ENCODE measurements at places on chromosomes 16 and 17.

- peak; percentile 78 for DNase-seq
These were observed 34.4 kb downstream of the WWP2 start for GRCh38 chr16:69796285-69797118.

GRCh38 chr16:57185446-57185944 lies 344 bp downstream of the PSME3IP1 start:
- DNase-seq = no peak

- DNase-seq = no peak
These were observed 2.0 kb downstream of the SOCS3 start for GRCh38 chr17:78357672-78358537.

- no peak for DNase-seq
These were observed 58.4 kb downstream of the USP43 start for GRCh38 chr17:9703781-9704082.

DNA sequence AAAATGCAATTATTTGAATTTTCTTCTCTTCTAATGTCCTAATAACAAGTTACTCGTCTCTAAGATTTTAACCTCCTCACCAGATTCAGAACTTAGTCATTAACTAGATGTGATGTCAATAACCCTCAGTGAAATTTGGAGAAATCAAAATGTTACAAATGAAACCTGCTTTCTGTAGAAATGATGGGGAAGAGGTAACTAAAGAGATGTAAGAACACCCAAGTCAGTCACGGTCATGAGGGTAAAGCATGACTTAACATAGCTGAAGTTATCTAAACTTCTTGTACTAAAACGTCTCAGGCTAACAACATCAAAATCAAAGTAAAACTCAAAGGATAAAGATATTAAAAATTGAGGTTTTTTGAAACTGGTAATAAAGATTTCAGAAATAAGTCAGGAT lies 9.7 kb downstream of the RNFT1 start:
- DNase-seq = no peak

- DNase-seq = no peak
These were observed 6.0 kb downstream of the CDK5R1 start for GRCh38 chr17:32492648-32493289.

DNA sequence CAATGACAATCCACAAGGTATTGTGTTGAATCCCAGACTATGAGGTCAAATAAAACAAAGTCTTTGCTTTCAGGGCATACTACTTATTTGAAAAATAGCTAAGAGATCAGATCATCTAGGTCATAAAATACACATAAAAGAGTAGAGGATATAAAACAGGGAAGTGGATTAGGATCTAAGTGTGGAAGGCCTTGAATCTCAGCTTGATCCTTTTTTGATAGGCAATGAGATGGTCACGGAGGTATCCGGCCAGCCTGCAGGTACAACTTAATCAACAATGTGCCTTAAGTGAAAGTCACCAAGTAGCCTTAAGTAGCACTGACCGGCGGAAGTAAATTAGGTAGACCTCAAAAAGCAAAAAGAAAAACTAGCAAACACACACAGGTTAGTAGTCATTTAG lies 901.7 kb downstream of the KCNJ2 start:
- no peak for DNase-seq

DNA sequence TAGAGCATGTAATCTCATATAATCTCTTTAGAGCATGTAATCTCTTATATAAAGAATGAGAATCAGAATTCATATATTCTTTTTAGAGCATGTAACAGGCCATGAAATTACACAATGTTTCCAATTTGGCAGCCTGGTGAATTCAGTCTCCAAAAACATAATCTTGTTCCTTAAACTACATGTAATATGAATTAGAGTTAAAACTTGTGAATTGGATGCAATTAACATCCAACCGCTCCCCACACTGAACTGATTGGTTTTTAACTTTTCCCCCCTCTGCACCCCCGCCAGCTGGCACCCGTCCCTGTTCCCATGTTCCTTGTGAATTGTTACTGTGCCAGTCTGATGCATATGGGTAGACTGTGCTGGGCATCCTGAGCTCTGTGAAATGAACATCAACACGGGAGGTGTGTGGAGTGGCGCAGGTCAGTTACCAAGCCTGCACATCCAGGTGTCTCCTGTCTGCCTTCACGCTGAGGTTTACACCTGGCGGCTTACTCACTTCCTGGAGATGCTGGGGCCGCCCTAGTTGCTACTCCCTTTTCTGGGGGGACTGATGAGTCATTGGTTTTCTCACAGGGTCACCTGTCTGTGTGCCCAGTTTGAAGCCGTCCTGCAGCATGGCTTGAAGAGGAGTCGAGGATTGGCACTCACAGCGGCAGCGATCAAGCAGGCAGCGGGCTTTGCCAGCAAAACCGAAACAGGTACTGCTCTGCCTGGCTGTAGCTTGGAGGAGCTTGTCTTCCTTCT lies 50.4 kb downstream of the SNX29 start:
- DNase-seq = no peak

- DNase-seq = no peak
These were observed 44.5 kb downstream of the ZNRF1 start for GRCh38 chr16:75043175-75043895.

DNA sequence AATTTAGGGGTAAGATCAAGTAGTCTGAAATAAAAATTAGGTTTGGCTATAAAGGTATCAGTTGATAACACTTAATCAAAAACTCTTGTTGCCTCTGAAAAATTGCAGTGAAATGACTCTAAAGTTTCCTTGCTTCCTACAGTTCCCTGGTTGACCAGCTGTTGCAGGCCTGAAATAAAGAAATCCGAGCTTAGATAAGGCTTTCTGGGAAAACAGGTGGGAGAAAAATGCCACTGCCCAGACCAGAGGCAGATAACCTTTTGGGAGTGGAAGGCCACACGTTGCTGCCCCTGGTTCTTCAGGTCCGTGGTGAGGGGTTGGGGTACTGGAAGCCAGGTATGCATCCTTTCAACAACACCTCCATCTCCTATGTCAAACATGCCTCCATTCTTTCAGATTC lies 111.3 kb downstream of the HS3ST3A1 start:
- DNase-seq = no peak

DNA sequence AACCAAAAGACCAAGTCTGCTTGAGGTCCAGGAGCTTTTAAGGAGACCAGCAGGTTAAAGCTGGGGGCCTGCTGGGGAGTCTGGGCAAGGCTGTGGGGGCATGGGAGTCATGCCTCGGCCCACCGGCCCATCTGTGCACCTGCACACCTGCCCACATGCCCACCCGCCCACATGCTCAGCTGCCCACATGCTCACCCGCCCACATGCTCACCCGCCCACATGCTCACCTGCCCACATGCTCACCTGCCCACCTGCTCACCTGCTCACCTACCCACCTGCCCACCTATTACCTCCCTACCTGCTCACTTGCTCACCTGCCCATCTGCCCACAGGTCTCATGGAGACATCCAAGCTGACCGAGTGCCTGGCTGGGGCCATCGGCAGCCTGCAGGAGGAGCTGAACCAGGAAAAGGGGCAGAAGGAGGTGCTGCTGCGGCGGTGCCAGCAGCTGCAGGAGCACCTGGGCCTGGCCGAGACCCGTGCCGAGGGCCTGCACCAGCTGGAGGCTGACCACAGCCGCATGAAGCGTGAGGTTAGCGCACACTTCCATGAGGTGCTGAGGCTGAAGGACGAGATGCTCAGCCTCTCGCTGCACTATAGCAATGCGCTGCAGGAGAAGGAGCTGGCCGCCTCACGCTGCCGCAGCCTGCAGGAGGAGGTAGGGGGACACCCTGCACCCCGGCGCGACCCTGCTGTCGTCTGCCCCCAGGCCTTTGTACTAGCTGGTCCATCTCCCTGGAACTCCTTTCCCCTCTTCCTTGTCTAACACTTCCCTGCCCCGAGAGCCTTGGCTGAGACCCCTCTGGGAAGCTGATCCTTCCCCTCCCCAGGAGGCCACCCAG lies 14.0 kb downstream of the CARD14 start:
- no peak for DNase-seq

DNA sequence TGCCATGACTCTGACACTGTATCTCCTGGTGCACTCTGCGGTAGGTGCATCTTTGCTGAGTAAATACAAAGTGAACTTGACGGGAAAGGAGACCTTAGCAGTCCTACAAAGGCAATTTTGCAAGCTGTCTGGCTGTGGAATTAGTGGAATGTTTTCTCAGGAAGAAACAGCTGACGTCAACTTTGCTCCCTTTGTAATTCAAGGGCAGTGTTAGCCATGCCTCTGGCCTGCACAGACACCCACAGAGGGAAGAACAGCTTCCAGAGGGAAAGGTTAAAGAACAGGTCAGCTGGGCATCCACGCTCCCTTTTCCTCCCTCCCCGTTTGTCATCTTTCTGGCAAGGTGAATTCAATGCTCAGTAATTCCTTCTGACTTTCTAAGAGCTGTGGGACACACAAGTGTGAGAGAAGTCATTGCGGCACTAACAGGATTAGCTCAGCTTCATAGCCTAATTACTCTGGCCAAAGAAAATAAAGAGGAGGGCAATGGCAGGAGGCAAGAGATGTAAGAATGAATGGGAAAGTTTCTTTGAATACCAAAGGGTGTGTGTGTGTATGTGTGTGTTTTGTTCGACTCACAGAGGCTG lies 476.9 kb upstream of the GOT2 start:
- DNase-seq = peak; percentile 7

- no peak for DNase-seq
These were observed 200.2 kb downstream of the RBFOX3 start for GRCh38 chr17:79410681-79411080.

GRCh38 chr16:4979736-4980660 lies 21.9 kb downstream of the SEC14L5 start:
- no peak for DNase-seq
